ENCODE measurements at places on chromosomes 16 and 17.

GRCh38 chr16:22418826-22419225 is 44.4 kb upstream of the CDR2 start:
- DNase-seq: no peak

DNA sequence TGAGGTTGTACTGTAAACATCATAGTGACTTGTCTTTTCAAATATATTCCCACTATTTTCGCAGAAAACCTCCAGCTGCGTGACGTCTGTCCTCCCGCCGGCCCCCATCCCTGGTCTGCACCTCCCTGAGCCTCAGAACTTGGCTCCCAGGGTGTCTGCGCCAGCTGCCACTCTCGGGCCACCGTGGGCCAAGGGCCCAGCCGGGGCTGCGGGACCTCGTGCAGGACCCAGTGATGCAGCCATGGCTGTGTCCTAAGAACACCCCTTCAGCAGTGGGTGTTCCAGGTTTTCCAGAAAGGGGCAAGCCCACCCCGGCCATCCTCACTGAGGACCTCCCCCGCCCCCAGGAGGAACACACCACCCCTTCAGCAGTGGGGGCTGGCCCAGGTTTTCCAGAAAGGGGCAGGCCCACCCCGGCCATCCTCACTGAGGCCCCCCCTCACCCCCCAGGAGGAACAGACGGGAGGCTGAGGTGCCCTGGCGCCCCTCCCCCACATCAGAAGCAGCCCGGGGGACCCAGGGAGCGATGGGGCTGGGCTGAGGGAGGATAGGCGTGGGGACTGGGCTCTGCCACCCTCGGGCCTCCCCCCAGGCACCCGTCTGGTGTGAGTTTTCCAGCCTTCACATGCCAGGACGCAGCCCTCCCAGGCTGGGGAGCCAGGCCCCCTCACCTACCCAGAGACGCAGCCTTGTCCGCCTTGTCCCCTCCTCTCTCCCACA is 12.2 kb upstream of the ZFPM1 start:
- no peak for DNase-seq

DNA sequence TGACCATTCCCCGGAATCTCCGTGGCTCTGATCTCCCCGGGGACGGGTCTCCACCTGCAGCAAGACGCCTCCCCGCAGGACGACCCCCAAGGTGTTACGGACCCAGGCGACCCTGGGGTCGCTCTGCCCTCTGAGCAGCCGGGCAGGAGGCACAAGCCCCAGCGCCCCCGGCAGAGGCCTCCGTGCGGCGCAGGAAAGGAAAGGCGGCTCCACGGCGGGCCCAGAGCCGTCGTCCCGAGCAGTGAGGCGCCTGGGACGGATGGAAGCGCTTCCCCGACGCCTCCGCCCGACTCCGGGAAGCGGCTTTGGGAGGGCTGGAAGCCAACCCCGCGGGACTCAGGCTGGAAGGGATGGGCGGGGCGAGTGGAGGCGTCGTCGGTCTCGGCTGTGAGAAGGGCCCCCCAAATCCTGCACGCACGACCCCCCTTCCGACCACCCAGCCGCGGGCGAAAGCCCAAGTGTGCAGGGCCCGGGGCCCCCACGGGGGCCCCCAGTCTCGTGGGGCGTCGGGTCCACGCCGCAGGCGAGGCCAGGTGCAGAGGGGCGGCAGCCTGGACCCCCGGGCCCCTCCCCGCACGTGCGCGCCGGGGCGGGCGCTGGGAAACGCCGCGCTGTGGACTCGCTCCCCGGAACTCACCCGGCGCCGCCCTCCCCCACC is 32.7 kb upstream of the RPH3AL start:
- DNase-seq: no peak

DNA sequence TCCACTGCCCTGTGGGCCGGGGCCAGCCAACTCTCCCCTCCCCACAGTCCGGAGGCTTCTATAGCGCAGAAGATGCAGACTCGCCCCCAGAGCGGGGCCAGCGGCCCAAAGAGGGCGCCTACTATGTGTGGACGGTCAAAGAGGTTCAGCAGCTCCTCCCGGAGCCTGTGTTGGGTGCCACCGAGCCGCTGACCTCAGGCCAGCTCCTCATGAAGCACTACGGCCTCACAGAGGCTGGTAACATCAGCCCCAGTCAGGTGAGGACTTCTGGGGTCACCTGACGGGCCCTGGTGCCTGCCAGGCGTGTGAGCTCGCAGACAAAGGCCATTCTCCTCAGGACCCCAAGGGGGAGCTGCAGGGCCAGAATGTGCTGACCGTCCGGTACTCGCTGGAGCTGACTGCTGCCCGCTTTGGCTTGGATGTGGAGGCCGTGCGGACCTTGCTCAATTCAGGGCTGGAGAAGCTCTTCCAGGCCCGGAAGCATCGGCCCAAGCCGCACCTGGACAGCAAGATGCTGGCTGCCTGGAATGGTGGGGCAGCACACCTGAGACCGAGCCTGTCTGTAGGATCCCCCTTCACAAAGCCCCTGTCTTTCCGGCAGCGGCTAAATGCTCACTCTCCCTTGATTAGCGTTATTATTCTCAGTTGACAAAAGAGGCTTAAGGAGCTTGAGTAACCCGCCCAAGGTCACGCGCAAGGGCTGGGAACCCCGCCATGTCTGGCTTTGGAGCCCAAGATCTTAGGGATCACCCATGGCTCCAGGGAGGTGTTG is 3.9 kb downstream of the SPATA20 start:
- DNase-seq: no peak

DNA sequence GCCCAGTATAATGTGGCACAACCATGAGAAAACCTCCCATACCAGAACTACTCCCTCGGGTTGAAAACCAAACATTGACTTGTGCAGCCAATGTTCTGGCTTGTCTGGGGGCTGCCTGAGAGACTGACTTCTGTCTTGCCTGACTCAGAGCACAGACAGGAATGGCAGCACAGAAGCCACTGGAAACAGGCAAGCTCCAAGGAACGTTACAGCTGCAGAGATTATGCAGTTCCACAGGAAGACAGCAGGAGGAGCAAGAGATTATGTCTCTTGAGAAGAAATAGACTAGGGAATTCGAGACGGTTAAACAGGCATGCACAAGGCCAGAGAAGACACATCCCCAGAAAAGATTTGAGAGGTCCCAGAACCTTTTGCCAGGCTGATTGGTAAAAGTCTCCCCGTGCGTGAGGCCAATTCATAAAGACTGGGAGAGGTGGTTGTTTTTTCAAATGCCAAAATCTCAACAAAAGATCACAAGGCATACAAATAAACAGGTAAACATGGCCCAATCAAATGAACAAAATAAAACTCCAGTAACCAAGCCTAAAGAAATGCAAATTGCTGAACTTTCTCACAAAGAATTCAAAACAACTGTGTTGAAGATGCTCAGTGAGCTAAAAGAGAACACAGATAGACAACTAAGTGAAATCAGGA is 90.6 kb upstream of the CDH5 start:
- DNase-seq: peak; percentile 9

DNA sequence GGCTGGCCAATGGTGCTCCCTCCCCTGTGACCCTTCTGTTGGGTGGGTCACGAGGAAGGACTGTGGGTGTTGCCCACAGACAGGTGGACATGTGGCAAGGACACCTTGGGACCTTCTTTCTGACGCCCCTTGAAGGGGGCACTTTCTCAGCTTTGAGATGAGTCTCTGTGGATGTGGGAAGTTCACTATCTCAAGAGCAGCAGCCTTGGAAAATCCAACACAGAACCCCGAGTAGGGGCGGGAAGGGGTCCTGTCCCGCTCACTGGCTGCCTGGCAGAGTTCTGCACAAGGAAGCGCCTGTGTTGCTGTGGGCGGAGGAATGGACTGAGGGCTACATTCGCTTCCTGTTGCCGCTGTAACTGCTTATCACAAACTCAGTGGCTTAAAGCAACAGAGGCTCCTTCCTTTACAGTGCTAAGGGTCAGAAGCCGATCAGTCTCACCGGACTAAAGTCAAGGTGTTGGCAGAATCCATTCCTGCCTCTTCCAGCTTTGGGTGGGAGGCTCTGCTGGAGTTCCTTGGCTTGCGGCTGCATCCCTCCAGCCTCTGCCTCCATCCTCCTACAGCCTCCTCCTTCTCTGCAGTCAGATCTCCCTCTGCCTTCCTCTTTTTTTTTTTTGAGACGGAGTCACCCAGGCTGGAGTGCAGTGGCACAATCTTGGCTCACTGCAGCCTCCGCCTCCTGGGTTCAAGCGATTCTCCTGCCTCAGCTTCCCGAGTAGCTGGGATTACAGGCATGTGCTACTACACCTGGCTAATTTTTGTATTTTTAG is 305.2 kb downstream of the SEC14L1 start:
- DNase-seq: peak; percentile 41

- DNase-seq: peak; percentile 2
Measured at GRCh38 chr16:8173111-8173644, 417.1 kb downstream of the TMEM114 start.

Measured in CD4-positive, alpha-beta T cell treated with Interleukin-2 at 100 ng/mL for 4 hours (primary cell).